Progenitor cell of endocrine pancreas (in vitro differentiated cells): ENCODE measurements at places on chromosomes 16 and 17. TPM values are rescaled to one million over a fixed set of nuclear protein-coding genes. Genes with fewer than 3 reads are reported as not detected.

HAP1 gene
- 13.7 and 14.9 TPM in 2 replicates for total RNA-seq

OTOP3 gene
- 0.57 and 0.67 TPM in 2 replicates for total RNA-seq

GRCh38 chr16:57130950-57131321, 38.6 kb downstream of the CPNE2 start:
- peaks cover 5% of the 10 kb centered on the region for H3K4me1 ChIP-seq
- no peak for DNase-seq
- no peak overlapping the region for H3K27ac ChIP-seq
- H3K27me3 ChIP-seq = no peaks in the 10 kb centered on the region
- H3K36me3 ChIP-seq = no peaks in the 10 kb centered on the region

RNF227 gene
- total RNA-seq = 1.8 and 2.3 TPM in 2 replicates
